NCI-H460 (cell line): ENCODE measurements at places on chromosomes 2 and 18. TPM values are rescaled to one million over a fixed set of nuclear protein-coding genes. Genes with fewer than 3 reads are reported as not detected.

The C2orf78 gene
- not detected in 2 replicates for total RNA-seq

The IKZF2 gene
- 1.8 TPM in 2 replicates for total RNA-seq

The MAP3K19 gene
- total RNA-seq, result not detected in 2 replicates

The PSD4 gene
- total RNA-seq, result 0.64 and 0.89 TPM in 2 replicates

The SLC8A1 gene
- total RNA-seq, result 4.5 and 5.4 TPM in 2 replicates

The DTNA gene
- total RNA-seq, result 5.4 and 6.3 TPM in 2 replicates

The IL36A gene
- total RNA-seq, result not detected in 2 replicates

The SPEG gene
- total RNA-seq, result 0.29 and 0.99 TPM in 2 replicates

The GRB14 gene
- total RNA-seq, result 0.79 and 1.5 TPM in 2 replicates

The PCARE gene
- not detected in 2 replicates for total RNA-seq

The UGT1A4 gene
- 0.20 TPM in 1 of 2 replicates, not detected in the other for total RNA-seq

The CDK15 gene
- 0.06 TPM in 1 of 2 replicates, not detected in the other for total RNA-seq

The SLC25A52 gene
- total RNA-seq, result not detected in 2 replicates

The ZAP70 gene
- not detected in 2 replicates for total RNA-seq

The RAB17 gene
- total RNA-seq, result 0.32 and 0.55 TPM in 2 replicates

The ITGAV gene
- total RNA-seq, result 65.3 and 71.6 TPM in 2 replicates

The SERPINB13 gene
- not detected in 2 replicates for total RNA-seq

The GALNT14 gene
- total RNA-seq, result 21.8 and 24.5 TPM in 2 replicates

The OTOF gene
- not detected in 2 replicates for total RNA-seq

The SNTG2 gene
- 0.12 TPM in 1 of 2 replicates, not detected in the other for total RNA-seq

The GPAT2 gene
- not detected in 2 replicates for total RNA-seq

The UXS1 gene
- 24.3 and 29.8 TPM in 2 replicates for total RNA-seq
